ENCODE measurements at places on chromosomes 12 and 14. TPM values are rescaled to one million over a fixed set of nuclear protein-coding genes. Genes with fewer than 3 reads are reported as not detected.
A peak's percentile ranks its signal among the peaks of the same experiment; 100 is the strongest.

DNA sequence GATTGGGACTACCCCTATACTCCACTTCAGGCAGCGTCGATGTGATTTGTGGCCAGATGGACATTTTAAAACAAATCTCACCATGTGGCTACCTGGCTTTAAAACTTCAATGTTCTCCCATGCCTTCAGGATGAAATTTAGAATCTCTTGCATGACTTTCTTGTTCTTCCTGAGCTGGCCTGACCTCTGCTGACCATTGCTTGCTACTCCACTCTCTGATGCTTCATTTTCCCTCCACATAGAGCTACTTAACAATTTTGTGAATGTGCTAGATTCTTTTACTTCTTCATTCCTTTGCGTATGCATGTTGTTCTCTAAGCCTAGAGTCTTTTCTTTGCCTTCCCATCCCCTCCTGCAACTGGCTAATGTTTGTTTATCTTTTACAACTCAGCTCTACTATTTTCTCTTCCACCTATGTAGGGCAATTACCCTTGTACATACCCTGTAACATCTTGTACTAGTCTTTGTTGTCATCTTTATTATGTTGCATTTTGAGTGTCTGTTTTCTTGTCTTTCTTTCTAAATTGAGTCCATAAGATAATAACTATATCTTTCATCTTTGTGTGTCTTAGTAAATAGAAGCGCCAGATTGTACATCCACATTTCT, 41.2 kb downstream of the YLPM1 start:
- DNase-seq = no peak

DNA sequence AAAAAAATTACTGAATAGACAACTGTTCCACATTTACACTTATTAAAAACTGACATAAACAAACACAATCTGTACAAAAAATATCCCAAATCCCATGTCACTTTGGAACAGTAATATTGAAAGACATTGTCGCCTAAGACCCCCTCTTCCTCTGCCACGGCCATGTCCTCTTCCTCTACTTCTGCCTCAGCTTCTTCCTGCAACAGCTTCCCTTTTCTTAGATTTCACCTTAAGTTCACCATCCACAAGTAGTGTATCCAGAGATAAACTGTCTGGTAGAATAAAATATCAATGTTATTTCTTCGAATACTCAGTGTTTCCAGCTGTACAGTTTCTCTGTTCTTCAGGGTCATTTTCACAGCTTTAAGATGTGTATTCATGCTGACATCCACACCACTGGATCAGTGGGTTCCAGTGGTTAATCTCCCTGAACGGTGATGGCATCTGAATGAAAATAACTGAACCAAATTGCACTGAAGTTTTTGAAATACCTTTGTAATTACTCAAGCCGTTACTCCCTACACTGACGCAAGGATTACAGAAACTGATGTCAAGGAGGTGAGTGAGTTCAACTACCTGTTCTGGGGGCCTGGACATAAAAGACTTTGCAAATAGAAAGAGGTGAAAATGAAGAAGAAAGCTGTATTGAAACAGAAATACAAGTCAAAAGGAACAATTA, 208.5 kb downstream of the C12orf50 start:
- no peaks in the 10 kb centered on the region for H3K36me3 ChIP-seq
- H3K27me3 ChIP-seq = no peaks in the 10 kb centered on the region
- H3K4me3 ChIP-seq = no peak overlapping the region
- no peaks in the 10 kb centered on the region for H3K4me1 ChIP-seq
- DNase-seq = no peak

Gene RNF34
- total RNA-seq = 14.0 TPM

DNA sequence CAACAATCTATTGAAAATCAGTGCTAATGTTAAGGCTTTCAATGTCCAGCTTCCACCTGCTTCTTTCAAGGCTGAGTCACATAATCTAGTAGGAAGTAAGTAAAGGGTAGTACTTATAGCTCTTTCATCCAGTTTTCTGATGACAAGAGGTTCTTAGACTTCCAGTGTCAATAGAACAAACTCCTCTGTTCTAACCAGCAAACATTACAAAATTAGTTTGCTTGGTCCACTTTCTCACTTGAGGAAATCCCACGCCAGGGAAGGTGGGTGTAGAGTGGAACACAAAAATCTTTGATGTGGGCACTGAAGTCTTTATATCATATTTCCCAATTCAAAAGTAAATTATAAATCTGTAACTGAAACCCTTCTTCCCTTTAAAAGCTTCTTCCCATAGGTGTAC, 2.6 kb downstream of the NPC2 start:
- no peak overlapping the region for H3K4me3 ChIP-seq
- H3K27me3 ChIP-seq = no peaks in the 10 kb centered on the region
- DNase-seq = no peak
- peaks cover 8% of the 10 kb centered on the region for H3K4me1 ChIP-seq
- no peaks in the 10 kb centered on the region for H3K36me3 ChIP-seq

Gene ABCC9
- 14.3 TPM for total RNA-seq

DNA sequence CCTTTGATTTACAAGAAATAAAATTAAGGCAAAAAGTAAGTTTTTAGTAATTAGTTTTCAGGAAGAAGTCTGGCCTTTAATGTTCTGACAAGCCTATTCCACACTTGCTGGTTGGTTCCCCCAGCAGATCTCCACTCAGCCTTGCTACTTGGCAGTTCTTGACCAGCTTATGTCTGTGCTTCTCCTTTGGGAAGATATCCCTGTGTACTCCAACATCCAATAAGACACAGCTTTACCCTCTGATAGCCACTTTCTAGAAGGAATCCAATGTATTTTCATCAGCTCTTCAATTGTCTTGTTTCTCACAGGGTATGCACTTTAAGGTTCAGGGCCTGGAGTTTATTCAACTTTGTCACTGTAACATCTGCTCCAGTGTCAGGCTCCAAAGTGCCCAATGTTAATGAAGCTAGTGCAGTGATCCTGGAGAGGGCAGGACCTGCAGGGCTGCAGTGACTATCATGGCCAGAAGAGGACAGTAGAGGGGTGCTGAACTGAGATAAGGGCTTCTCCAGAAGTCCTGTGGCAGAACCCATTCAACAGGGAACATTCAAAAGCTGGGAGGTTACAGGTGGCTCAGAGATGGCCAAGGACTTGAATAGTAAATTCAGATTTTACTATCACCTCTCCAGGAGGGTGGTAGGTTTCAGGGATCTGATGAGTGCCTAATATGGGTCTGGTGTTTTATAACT, 22.9 kb downstream of the JKAMP start:
- no peaks in the 10 kb centered on the region for H3K4me1 ChIP-seq
- DNase-seq = peak; percentile 62

DNA sequence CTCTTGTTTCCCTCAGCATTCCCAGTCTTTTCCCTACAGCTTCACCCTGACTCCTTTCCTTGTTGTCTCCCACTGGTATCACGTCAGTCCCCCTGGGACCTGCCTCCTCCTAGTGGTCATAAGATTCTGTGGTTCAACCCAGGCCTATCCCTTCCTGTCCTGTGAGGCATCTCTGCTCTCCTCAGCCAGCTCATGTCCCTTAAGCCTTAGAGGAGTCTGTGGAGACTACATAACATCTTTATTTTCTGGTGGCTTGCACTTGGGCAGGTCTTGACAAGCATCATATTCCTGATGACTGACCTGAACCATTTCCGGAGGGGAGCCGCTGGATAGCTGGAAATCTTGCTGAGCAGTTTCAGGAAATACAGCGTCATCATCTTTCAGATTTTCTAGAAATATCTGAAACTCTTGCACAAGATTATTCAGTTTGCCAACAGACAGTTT, 688 bp downstream of the C12orf71 start:
- H3K4me1 ChIP-seq = no peaks in the 10 kb centered on the region
- H3K27me3 ChIP-seq = no peaks in the 10 kb centered on the region
- H3K36me3 ChIP-seq = no peaks in the 10 kb centered on the region
- H3K27ac ChIP-seq = no peak overlapping the region

Gene GLT8D2
- total RNA-seq = 1.9 TPM

DNA sequence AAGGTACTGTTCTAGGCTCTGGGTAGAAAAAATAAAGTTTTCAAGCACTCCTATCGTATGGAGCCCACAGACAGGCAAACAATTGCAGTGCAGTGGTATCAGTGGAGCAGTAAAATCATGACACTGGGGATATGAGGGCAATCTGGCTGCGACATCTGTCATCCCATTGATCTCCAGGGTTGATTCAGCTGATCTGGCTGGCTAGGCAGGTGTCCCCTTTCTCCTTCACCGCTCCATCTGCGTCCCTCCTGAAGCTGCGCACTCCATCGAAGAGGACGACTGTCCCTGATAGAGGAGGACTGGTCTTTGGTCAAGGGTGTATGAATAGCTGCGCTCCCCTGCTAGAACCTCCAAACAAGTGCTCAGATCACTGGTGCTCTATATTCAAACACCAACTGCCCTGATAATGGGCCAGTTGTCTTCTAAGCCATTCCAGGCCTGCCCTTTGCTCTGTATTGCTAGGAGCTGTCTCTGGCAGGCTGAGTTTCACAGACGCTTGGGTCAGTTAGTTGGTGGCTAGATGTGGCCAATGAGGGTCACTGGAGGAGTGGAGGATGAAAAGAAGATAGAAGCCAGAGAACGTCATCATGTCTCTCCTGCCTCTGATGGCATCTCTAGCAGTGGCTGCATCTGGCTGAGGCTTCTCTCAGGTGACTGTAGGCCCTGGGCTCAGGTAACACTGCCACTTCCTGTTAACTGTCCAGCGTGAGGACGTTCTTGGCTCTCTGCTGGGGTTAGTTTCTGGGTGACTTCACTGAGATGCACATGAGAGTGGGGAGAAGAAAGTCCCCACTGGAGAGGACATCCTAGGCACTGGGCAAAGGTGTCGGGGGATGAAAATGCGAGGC, 205.0 kb upstream of the FOXN3 start:
- no peak overlapping the region for H3K27ac ChIP-seq
- no peak overlapping the region for H3K4me3 ChIP-seq
- no peaks in the 10 kb centered on the region for H3K27me3 ChIP-seq
- DNase-seq = no peak
- no peaks in the 10 kb centered on the region for H3K36me3 ChIP-seq

DNA sequence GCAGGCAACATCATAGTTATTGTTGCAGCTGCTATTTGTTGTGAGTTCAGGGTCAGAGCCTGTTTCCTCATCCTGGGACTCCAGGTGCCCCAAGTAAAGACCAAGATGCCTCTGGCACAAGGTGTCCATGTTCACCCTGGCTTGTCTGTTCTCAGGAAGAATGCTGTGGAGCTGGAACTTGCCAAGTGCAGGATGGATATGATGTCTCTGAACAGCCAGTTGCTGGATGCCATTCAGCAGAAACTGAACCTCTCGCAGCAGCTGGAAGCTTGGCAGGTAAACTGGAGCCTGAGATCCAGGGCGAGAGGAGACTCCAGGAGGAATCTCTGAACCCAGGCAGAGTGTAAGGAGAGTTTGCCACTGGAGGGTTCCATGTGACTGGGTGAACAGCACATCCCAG, 26.8 kb downstream of the RAB35 start:
- no peaks in the 10 kb centered on the region for H3K4me1 ChIP-seq
- H3K36me3 ChIP-seq = no peaks in the 10 kb centered on the region
- DNase-seq = peak; percentile 5
- no peaks in the 10 kb centered on the region for H3K27me3 ChIP-seq
- no peak overlapping the region for H3K27ac ChIP-seq
- H3K4me3 ChIP-seq = no peak overlapping the region

- H3K27me3 ChIP-seq = no peaks in the 10 kb centered on the region
- H3K36me3 ChIP-seq = no peaks in the 10 kb centered on the region
- no peak overlapping the region for H3K27ac ChIP-seq
- H3K4me3 ChIP-seq = no peak overlapping the region
Measured at GRCh38 chr12:113660936-113661335, 189.3 kb upstream of the LHX5 start.

GRCh38 chr14:69625299-69626131, 14.1 kb downstream of the SUSD6 start:
- DNase-seq = peak; percentile 55
- no peak overlapping the region for H3K4me3 ChIP-seq

Gene MANSC1
- 21.6 TPM for total RNA-seq

Gene KLHDC1
- total RNA-seq = 1.2 TPM

Gene BAZ1A
- total RNA-seq = 6.8 TPM

Measured in pancreas (tissue), 10 donors.